Epithelial cell of proximal tubule (primary cell): ENCODE measurements at places on chromosomes 4 and X.

GRCh38 chrX:10519278-10519677 is 101.1 kb downstream of the MID1 start:
- no peak for DNase-seq

GRCh38 chr4:182809417-182810102 is 107.6 kb downstream of the DCTD start:
- no peak for DNase-seq

GRCh38 chrX:13198762-13199064 is 121.1 kb downstream of the ATXN3L start:
- no peak for DNase-seq

DNA sequence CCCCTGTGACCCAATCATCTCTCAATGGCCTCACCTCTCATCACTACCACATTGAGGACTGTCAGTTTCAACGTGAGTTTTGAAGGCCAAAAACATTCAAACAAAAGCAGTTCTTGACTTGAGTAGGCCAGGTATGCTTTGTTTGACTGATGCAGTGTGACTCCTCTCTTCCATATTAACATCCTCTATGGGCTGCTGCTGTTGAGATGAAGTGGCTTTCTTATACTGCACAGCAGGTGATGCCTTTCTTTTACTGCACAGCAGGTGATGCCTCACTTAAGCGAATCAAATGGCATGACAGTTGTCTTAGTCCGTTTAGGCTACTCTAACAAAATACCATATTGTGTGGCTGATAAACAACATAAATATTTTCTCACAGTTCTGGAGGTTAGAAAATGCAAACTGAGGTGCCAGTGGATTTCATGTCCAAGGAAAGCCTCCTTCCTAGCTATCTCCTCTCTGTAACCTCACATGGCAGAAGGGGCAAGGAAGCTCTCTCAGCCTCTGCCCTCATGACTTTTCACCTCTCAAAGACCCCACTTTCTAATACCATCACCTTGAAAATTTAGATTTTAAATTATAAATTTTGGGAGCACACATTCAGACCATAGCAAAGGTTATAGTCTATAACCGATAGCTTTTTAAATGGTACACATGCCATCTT is 2267.9 kb upstream of the AGA start:
- DNase-seq, result no peak

DNA sequence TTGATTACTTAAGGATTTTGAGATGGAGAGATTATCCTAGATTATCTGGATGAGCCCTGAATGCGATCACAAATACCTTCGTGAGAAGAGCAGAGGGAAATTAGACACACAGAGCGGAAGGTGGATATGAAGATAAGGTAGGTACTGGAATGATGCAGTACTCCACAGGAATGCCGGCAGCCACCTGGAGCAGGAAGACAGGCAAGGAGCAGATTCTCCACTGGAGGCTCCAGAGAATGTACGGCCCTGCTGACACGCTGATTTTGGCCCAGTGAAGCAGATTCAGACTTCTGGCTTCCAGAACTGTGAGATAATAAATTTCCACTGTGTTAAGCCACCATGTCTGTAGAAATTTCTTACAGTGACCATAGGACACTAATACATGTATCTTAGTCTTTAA is 79.4 kb upstream of the PITX2 start:
- DNase-seq, result no peak

DNA sequence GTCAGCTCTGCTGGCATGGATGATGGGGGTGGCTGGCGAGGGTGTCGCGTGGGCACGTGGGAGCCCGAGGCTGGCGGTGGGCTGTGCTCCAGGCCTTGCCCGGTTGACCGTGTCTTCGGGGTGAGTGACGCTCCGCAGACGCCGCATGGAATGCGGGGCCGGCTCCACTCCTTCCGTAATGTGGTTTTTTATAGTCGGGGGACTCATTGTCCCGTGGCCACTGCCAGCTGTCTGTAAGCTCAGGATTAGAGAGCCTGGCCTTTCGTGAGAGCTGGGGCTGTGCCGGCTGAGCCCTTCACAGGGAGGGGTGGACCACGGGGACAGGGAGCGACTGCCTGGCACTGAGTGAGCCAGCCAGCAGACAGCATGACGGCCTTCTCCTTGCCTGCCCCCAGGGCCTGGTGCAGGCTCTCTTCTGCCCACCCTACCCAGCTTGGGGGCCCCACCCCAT is 20.4 kb downstream of the DOK7 start:
- DNase-seq, result no peak

DNA sequence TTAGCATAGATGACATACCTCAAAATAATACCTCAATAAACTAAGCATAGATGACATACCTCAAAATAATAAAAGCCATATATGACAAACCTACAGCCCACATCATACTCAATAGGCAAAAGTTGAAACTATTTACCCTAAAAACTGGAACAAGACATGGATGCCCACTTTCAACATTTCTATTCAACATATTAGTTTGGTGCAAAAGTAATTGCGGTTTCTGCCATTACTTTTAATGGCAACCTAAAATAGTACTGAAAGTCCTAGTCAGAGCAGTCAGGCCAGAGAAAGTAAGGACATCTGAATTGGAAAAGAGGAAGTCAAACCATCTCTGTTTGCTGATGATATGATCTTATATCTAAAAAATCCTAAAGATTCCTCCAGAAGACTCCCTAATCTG is 250.4 kb downstream of the RAB28 start:
- no peak for DNase-seq

DNA sequence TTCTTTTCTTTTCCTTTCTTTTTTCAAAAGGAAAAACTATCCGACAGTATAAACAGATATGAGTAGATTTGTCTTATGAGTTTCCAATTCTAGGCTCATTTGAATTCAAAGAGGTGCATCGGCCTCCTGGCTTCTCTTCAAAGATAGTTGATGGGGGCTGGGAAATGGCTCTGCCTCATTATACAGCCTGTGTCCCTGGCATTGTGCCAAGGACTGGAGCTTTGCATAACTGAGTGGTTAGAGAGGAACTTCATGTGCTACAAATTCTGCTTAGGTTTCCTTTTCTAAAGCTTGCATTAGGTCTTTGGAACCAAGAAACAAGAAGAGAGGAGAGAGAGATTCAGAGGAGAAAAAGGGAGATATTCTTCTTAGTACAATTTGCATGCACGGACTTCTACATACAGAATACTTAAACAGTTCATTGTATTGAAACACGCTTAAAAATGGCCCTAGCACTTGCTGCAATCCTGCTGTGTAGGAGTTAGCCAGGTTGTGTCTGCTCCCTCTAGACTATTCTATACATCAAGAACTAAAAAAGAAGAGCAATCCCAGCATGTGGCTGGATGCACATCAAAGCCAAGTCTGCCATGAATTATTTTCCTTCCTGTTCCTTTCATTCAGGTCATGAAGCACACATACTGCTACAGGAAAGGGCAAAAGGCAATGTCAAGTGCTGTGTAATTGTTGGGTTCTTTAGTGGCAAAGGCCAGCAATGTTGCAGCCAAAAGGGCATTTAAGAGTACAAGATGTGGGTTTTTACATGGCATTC is 70.9 kb downstream of the INTS12 start:
- no peak for DNase-seq

- no peak for DNase-seq
These were observed 1054.3 kb downstream of the FAT4 start for GRCh38 chr4:126369076-126369475.

DNA sequence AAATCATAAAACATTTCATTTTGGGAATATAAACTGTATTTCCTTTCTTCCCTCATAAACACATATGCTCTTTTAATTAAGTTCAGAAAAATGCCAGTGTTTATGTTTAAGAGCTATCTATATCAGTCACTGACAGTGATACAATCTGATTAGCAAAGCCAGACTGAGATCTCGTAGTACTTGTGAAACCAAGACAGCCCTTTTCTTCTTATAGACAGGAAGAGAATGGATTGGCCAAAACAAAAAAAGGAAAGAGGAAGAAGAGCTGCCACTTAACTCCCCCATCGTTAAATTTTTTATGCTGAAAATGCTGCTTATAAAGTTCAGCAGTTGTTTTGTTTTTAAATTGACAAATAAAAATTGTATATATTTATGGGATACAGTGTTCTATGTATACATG is 87.4 kb downstream of the PLAC1 start:
- DNase-seq, result no peak

- DNase-seq, result no peak
These were observed 47.8 kb downstream of the ZCCHC13 start for GRCh38 chrX:74351760-74352159.

DNA sequence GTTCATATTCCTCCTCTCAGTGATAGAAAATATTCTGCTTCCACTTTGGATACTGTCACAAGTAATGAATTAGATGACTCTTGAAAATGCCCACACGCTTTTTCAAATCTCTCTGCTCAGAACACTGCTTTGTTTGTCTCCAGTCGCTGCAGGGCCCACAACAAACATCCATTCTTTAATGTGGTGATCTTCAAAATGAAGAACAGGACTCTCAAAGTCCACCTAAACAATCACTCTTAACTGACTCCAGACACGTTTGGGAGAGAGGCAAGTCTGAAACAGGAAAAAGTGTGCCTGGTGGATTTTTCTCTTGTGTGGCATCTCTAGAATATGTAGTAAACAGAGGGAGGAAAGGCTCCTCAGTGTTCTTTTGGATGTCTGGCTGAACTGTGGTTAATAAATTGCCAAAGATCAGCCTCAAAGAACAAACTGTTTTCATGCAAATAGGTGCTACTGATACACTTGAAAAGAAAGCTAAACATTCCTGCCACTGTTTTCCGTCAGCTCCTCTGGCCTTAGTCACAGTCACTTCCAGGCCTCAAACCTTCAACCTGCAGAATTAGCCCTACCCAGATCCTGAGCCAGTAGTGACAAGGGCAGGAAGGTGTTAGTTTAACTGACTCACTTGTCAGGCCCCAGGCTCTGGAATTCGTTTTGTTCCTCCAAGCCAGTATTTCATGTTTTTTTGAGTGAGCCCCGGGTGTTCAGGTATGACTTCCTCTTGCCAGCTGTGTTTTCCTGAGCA is 259.6 kb upstream of the GPC4 start:
- peak; percentile 73 for DNase-seq

DNA sequence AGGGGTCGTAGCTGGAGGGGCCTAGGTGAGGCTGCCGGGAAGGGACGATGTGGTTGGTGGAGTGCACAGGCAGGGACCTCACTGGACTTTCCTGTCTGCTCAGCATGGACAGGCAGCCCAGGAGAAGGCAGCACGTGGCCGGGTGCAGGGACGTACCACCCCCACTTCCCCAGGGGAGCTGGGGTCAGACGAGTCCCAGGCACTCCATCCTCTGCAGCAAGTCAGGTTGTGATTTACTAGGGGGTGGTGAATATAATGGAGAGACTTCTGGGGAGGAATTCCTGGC is 1.5 kb upstream of the CTBP1 start:
- DNase-seq, result no peak

DNA sequence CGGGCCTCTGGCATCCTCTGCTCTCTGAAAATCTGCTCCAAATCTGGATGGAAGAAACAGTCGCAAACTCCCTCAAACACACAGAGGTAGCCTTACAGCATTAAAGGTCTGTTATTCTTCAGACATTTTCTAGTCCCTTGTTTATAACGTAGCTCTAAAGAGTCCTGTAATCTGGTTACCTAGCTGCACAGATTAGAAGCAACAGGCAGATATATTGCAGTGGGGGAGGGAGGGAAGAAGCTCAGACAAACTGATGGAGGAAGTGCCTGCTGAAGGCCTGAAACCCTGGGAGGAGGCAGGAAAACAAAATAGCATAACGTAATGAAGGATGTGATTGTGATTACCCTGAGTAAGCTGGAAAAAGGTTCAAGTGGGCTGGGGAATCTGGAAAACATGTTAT is 39.4 kb downstream of the ZCCHC12 start:
- DNase-seq, result no peak
